ENCODE measurements at places on chromosomes 13 and 19. TPM values are rescaled to one million over a fixed set of nuclear protein-coding genes. Genes with fewer than 3 reads are reported as not detected.

The ZNF578 gene
- 1.6 TPM for total RNA-seq

The ZNF524 gene
- total RNA-seq = 6.1 TPM

The KLK12 gene
- not detected for total RNA-seq

The ZNF541 gene
- total RNA-seq = not detected

The JAK3 gene
- total RNA-seq = 0.09 TPM

The LRCH1 gene
- 3.8 TPM for total RNA-seq

The ZNF132 gene
- total RNA-seq = 3.0 TPM

The SEMA6B gene
- 3.2 TPM for total RNA-seq

The OSCAR gene
- 0.74 TPM for total RNA-seq

The SPACA4 gene
- total RNA-seq = not detected

The RAB3A gene
- not detected for total RNA-seq

The ANKRD24 gene
- 0.34 TPM for total RNA-seq

Measured in Daoy (cell line).